ENCODE measurements at places on chromosomes 12 and 14.

- DNase-seq: no peak
Measured at GRCh38 chr12:25757037-25757665, 201.3 kb upstream of the RASSF8 start.

DNA sequence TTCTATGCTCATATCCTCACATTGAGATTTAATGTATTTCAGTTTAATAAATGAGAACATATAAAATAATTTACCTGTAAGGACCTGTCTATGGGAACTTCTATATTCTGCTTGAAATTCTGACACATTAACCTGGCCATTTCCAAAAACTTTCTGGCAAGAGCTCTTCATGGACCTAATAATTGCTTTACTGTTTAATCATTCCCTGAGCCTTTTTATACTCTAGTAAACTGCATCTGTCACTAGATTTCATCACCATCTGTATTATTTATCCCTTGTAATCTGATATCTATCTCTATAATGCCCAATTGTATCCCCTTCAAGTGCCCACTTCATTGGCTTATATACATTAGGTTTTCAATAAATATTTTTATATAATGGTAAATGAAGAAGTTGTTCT lies 327.7 kb downstream of the RAD51B start:
- DNase-seq: no peak

DNA sequence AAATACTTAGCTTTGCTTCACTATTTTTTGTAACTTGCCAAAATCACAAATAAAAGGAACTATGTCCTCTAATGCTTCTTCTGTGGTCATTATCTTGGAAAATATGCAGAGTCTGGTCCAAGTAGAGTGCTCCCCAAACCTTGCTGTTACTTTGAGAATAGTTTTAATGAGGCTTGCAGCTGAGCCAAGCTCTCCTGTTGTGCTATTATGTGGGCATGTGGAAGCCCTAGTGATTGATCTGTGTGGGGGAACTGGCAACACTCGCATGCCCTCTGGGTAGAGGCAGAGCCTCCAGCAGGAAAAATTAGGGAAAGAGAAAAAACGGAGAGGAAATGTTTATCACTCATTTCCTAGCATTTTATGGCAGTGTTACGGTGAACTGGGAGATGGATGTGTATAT lies 473.1 kb downstream of the EGLN3 start:
- no peak for DNase-seq

- DNase-seq: no peak
Measured at GRCh38 chr14:39568809-39569538, 136.7 kb upstream of the FBXO33 start.

- no peak for DNase-seq
Measured at GRCh38 chr14:93811676-93812075, 23.4 kb upstream of the PRIMA1 start.

- DNase-seq: no peak
Measured at GRCh38 chr12:108907839-108908351, 28.0 kb downstream of the DAO start.

Measured in activated naive CD4-positive, alpha-beta T cell (primary cell).